ENCODE measurements at places on chromosomes 16 and 17. TPM values are rescaled to one million over a fixed set of nuclear protein-coding genes. Genes with fewer than 3 reads are reported as not detected.
A peak's percentile ranks its signal among the peaks of the same experiment; 100 is the strongest.

GRCh38 chr16:35689764-35690163 lies 2230.4 kb downstream of the TP53TG3F start:
- no peak for DNase-seq

GRCh38 chr17:5225668-5226457 lies 8.8 kb downstream of the SCIMP start:
- DNase-seq: no peak

DNA sequence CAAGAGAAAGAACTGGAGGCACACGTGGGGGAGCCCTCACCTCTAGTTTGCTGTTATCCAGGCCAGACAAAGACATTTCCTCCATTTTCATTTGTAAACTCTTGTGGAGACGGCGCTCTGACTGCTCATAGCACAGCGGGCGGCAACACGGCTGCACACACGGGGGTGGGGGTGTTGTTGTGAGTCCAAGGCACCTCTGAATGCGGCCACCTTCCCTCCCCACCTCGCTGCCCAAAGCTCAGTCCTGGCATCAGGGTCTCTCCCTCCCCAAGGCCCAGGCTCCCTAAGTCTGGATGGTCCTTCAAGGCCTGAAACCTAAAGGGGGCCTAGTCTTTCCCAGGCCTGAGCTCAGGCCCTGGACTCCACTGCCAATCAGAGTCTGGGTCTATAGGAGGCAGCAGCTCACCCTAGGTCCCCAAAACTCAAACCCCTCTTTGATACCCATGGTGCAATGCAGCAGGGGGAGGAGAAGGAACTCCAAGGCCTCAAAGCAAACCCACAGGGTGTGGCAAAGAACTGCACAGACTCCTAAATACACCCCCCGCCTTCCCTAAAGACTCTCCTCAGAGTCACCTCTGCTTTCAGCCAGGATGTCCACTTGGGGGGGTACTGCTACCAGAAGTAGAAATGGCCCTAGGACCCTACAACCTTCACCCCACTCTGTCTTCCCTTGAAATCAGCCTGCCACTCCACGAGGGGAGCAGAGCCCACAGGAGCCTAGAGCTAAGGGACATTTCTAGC lies 1.5 kb downstream of the ATXN7L3 start:
- peak; percentile 58 for DNase-seq

GRCh38 chr17:4482338-4483011 lies 16.2 kb upstream of the SPNS2 start:
- DNase-seq: no peak

- DNase-seq: no peak
Observed at GRCh38 chr16:80459966-80460365, 80.8 kb upstream of the DYNLRB2 start.

DNA sequence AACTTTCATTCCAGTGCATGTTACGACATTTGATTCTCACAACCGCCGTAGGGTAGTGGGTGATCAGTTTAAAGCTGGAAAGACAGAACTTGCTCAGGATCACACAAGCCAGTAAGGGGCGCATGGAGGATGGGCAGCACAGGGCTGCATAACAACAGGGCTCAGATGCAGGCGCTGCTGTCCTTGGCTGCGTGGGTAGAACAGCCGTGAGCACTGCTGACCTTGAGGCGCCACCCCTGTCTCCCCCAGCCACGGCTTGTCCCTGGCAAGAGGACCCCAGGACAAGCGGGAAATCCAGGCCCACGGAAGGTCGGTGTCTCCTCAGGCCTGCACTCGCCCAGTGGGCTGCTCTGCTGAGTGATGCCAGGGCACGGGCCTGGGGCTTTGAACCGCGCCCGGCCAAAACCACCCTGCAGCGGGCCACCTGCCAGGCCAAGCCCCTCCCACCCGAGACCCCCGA lies 84.7 kb downstream of the LMF1 start:
- peak; percentile 36 for DNase-seq

- DNase-seq: no peak
Observed at GRCh38 chr16:68309799-68310198, 947 bp downstream of the SLC7A6OS start.

DNA sequence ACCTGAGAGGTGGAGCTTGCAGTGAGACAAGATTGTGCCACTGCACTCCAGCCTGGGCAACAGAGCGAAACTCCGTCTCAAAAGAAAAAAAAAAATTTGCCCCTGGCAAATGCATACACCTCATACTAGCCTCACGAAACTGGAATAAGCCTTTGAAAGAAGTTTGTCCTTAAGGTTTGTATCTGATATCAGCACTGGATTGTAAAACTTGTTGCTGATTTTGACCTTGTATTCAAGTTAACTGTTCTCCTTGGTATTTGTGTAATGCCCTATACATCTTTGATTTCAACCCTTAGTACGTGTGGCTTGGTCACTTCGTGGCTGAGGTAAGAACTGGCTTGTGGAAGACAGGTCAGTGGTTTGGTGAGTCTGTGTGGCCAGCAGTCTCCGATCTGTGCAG lies 6.2 kb upstream of the FLCN start:
- DNase-seq: no peak

GRCh38 chr17:21029515-21029914 lies 13.3 kb downstream of the USP22 start:
- no peak for DNase-seq

- no peak for DNase-seq
Observed at GRCh38 chr17:82837586-82838320, 2.1 kb downstream of the ZNF750 start.

GRCh38 chr17:13562271-13562800 lies 39.4 kb downstream of the HS3ST3A1 start:
- DNase-seq: peak; percentile 58

- DNase-seq: no peak
Observed at GRCh38 chr17:9900784-9901183, 4.3 kb downstream of the RCVRN start.

GRCh38 chr17:60661489-60661888 lies 16.2 kb upstream of the BCAS3 start:
- DNase-seq: no peak

DNA sequence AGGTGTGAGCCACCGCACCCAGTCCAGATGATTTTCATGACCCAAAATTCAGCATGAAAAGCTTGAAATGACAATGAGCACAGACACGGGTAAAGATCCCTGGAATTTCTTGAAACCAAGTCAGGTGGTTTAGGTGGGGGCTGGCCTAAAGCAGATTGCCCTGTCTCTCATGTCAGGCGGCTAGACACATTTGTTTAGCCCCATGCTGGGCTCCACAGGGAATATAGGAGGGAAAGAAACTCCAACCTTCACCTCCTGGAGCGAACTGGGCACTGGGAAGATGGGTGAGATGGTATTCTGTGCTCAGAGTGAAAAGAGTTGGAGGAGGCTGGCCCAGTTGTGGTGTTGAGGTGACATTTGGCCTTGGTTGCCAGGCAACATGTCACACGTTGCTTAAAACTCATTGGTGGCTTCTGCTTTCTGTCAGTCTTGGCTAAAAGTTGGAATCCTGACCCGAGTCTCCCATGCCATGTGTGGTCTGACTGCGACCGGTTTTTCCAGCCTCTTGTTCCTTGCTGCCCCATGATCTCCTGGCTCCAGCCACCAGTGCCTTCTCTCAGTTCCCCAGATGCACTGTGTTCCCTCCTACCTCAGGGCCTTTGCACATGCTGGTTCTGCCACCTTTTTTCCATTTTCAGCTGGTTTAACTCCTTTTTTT lies 113.7 kb downstream of the ABCC6 start:
- DNase-seq: no peak

GRCh38 chr16:29192329-29193247 lies 207.7 kb downstream of the LAT start:
- no peak for DNase-seq

DNA sequence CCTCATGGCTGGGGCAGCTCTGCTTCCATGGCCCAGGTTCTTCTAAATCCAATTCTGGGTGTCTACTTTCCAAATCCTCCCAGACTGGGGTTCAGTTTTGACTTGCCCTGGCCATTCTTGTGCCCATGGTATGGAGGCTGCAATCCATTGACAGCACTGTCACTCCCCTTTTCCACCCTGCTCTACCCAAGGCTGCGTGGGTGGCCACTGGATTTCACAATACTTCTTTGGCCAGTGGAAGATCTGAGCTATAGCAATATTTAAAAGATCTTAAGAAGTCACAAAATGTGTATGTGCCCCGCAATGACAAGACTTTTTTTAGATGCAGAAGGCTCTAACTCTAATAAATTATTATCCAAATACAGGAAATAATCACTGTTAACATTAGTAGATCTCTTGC lies 329.4 kb upstream of the CCL2 start:
- DNase-seq: no peak

DNA sequence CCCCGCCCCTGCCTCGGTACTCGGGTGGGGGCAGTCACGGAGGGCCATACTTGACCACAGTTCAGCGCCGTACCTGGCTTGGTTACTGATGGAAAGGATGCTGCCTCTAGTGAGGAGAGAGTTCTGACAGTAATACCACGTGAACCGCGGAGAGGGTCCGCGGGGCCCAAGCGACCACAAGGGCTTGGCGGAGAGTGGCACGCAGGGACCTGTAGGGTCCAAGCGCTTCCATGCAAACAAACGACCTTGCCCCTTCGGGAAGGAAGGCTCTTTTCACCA lies 9.2 kb downstream of the KDM6B start:
- DNase-seq: no peak

- no peak for DNase-seq
Observed at GRCh38 chr17:49549311-49549605, 26.4 kb upstream of the NXPH3 start.

DNA sequence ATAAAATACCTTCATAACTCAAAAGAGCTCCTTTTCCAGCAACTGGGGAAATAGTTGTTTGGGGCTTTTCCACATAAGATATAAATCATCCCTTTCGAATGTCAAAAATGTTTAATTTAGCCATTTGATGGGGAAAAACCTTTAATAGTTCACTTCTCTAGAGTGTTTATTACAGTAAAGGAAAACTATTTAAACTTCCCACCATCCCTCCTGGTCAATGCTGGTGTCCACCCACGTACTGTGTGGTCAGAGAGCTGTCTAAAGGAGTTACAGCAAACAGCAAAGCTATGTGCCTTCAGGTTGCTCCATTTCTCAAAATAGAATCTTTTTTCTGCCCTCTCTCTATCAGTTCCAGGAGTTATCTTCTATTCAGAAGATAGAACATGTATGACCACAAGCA lies 33.5 kb downstream of the KANSL1 start:
- no peak for DNase-seq

- no peak for DNase-seq
Observed at GRCh38 chr16:12245921-12246720, 269.6 kb downstream of the SNX29 start.

GRCh38 chr16:81480606-81481206 lies 36.1 kb downstream of the CMIP start:
- no peak for DNase-seq

GRCh38 chr16:11047057-11047456 lies 102.7 kb downstream of the CLEC16A start:
- DNase-seq: peak; percentile 31

DNA sequence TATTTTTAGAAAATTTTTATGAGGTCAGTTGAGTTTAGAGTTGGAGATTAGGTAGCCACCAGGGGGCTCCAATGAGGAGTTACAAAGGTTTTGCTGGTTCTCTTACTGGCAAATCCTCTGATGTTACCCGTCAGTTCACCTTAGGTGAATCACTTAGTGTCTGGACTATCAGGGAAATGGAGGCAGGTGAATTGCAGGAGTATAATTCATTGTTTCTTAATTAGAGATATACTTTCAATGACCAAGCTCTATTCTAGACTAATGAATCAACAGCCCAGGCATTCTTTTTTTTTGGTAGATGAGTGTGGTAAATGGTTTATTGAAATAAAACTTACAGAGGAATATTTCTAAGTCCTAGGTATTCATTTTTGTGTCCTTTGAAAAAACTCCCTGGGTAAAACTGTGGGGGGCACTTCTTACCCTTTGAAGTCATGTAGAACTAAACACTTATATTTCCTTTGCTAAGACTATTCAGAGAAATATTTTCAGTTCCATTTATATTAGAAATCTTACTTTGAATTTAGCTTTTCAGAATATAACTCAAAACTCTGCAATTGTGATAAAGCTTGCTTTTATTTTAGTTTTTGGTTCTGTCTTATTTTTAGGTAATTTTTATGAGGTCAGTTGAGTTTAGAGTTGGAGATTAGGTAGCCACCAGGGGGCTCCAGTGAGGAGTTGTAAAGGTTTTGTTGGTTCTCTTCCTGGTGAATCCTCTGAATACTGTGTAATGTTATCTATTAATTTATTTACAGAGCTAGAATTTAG lies 17.7 kb downstream of the PSMD11 start:
- DNase-seq: peak; percentile 72

GRCh38 chr16:57029161-57030160 lies 40.1 kb downstream of the NLRC5 start:
- no peak for DNase-seq

DNA sequence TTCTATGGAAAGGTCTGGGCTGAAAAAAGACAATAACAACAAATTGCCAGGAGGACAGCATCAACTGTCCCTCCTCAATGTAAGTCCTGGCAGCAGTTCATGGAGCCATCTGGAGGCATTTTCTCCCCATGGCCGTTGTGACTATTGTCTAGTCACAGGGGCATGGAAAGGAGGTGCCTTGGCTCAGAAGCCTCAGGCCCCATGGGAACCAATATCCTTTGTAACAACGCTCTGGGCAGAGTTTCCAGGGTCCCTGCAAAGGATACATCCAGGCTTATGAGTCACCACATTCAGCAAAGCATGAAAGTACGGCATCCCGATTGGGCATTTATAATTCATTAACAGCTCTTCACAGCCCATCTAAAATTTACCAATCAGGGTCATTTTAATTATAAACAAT lies 85.2 kb downstream of the GLG1 start:
- DNase-seq: peak; percentile 10

- DNase-seq: no peak
Observed at GRCh38 chr16:67864594-67864993, 8.3 kb upstream of the EDC4 start.

The CSH1 gene
- 0.92 TPM for total RNA-seq

The ATPAF2 gene
- total RNA-seq: 17.9 TPM

The EVPLL gene
- total RNA-seq: not detected

The CDH13 gene
- 2.7 TPM for total RNA-seq

The MYH13 gene
- 0.03 TPM for total RNA-seq

The SHBG gene
- total RNA-seq: 6.1 TPM

The MYH1 gene
- total RNA-seq: 0.12 TPM

The RUNDC1 gene
- total RNA-seq: 11.4 TPM

The TM4SF5 gene
- 20.8 TPM for total RNA-seq

The CETP gene
- not detected for total RNA-seq

The CTRB1 gene
- not detected for total RNA-seq

The ZSCAN10 gene
- total RNA-seq: not detected

The ZNF629 gene
- 12.2 TPM for total RNA-seq

The ENPP7 gene
- total RNA-seq: 22.2 TPM
